ENCODE measurements at places on chromosomes 3 and 15.

GRCh38 chr3:37466660-37467359 lies 292.4 kb upstream of the LRRFIP2 start:
- peak; percentile 76 for DNase-seq

DNA sequence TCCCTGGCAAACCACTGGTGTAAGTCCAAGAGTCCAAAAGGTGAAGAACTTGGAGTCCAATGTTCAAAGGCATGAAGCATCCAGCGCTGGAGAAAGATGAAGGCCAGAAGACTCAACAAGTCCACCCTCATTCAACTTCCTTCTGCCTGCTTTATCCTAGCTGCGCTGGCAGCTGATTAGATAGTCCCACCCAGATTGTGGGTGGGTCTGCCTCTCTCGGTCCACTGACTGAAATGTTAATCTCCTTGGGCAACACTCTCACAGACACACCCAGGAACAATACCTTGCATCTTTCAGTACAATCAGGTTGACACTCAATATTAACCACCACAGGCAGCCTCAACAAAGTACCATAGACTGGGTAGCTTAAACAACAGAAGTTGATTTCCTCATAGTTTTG lies 245.9 kb upstream of the IGF1R start:
- DNase-seq, result no peak

DNA sequence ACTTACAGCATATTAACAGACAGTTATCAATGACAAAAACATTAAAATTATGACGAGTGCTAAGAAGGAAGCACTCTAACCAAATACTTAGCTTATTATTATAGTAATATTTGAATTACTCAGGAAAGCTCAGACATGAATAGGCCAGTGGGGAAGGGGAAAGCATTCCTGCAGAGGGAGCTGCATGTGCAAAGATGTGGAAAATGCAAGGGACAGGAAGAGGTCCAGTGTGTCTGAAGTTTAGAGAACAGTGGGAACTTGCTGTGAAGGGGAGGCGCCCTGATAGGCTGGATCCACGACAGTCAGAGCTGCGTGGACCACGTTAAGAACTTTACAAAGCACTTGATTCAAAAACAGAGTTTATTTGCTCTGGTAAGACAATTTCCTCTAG lies 1.2 kb upstream of the SPICE1 start:
- no peak for DNase-seq

DNA sequence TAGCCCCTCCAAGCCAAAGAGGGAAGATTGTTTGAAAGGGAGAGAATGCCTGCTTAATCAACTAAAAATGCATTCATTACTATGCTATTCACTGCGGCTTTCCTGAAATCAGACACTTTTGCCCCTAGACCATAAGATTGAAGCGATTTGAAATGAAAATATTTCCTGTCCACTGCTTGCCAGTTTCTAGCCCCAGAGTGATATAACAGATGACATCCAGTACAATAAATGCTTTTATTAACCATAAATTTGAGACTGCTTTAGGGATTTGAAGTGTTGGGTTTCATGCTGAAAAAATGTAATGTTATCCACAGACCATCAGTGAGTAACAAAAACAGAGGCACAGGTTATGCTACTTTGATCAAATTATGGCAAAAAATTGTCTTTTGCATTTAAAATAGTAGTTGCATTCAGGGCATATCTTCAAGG lies 14.1 kb downstream of the IL17RD start:
- DNase-seq, result no peak

DNA sequence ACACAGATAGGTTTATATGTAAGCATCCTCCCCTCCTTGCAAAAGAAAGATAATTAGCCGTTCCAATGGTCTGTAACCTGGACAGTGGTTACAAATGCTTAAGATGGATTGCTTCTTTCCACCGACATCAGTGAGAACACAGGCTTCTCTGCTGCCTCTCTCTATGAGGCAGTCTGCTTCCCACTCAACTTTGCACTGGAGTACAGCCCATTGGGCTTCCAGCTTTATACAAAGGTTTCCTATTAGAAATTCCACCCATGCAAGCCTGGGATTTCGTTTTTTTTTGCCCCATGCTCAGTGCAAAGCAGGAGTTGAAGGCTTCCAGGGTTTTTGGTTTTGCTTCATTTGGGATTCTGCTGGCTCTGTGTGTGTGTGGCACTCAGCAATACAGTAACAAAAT lies 47.3 kb upstream of the C3orf22 start:
- DNase-seq, result no peak

GRCh38 chr15:42024303-42024702 lies 3.5 kb upstream of the PLA2G4E start:
- DNase-seq, result no peak

DNA sequence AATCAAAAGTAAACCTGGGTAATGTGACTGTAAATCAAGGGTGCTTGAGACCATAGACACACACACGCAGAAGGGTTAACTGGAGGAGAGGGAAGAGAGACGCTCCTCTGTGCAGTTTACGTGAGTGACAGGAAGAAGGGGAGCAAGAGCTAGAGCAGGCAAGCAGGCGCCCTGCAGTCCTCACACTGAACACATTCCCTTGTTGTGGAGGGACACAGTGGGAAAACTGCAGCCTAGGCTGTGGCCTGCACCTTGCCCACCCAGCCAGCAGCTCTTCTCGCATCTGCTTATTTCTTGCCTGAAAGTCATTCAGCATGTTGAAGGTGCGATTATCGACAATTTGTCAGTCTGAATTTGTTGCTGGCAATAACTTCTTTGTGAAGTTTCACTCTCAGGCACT lies 24.2 kb downstream of the SOX2 start:
- no peak for DNase-seq

GRCh38 chr15:37014566-37014965 lies 85.8 kb downstream of the MEIS2 start:
- DNase-seq, result no peak

GRCh38 chr15:68205954-68206539 lies 915 bp upstream of the CALML4 start:
- DNase-seq, result no peak

DNA sequence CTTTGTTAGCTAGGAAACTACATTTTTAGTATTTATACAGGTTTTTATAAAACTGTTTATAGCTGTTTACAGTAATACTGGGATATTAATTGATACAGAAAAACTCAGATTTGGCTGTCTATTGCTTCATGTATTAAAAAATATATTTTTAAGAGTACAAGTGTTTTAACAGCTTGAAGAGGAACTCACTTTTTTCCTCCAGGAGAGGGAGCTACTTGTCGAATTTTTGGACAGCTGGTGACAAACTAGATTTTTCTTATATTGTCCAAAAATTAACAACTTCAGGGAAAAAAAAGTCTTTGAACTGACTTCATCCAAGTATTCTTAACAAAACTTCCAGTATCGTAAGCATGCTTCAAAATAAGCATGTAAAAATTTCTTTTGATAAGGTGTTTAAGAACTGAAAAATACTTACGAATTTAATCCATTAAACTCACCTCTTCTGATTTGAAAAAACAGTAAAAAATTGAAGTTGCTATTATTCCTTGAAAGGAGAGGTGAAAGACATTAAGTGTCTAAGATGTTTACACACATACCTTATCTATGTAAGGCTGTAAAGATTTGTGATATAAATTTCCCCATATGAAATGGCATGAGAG lies 4.0 kb downstream of the DIPK2A start:
- DNase-seq, result no peak

GRCh38 chr3:10194328-10195071 lies 29.8 kb downstream of the IRAK2 start:
- DNase-seq, result no peak

DNA sequence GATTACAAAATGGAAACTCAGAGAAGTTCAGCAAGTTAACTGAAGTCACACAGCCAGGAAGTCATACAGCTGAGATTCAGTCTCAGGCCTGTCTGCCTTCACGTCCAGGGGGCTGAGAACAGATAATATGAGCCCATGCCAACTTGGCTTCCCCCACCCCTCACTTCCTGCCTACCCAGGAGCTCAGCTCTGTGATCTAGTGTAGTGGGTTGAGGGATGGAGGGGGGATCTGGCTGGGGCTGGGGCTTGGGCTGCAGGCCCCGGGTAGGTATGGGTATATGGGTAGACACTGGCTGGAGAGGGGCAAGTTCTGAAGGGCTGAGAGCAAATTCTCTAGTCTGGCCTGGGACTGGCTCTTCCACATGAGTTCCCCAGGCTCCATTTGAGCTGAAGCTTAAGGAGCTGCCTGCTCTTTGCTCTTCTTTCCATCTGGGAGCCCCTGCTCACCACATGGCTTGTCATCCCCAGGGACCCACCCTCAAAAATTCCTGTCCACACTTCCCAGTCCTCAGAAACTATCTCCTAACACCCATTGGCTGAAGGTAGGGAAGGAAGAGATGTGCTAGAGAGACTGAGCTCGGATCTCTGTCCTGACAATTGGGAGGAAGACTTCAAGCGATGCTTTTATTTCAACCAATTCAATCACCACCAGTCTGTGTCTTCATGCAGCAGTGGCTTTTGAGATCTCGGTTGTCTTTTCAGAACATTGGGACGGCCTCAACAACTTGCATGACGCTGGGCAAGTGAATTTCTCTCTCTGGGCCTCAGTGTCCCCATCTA lies 2.0 kb downstream of the RASGRF1 start:
- DNase-seq, result no peak

Measured in NCI-H1436 treated with DMSO at 0.1 percent for 48 hours (cell line).